ENCODE measurements at places on chromosomes 5 and 9.

- DNase-seq = no peak
These were observed 5.8 kb downstream of the GM2A start for GRCh38 chr5:151258816-151259215.

- no peak for DNase-seq
These were observed 45.6 kb downstream of the COMMD10 start for GRCh38 chr5:116130471-116130870.

GRCh38 chr5:39426051-39426745 is 1.4 kb upstream of the DAB2 start:
- no peak for DNase-seq

- no peak for DNase-seq
These were observed 2326.0 kb upstream of the ACO1 start for GRCh38 chr9:30058463-30058862.

DNA sequence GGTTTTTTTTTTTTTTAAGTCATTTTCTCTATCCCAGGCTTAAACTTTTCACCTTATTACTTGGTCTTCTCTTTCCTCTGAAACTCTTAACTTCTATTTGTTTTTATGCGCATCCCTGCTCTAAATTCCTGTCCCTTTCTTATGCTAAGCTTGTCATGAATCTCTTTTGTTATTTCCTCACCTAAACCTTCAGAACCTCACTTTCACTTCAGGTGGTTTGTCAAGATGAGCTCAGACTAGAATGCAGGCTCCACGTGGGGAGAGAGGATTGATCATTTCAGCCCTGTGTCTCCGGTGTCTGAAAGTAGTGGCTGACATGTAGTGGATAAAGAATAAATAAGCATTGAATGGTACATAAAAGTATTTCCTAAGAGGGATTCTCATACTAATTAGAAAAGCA is 63.6 kb downstream of the ANXA1 start:
- DNase-seq = no peak

- no peak for DNase-seq
These were observed 29.7 kb downstream of the CNTFR start for GRCh38 chr9:34559624-34560455.

- DNase-seq = no peak
These were observed 157.2 kb downstream of the CDH10 start for GRCh38 chr5:24487368-24488229.

GRCh38 chr9:19631181-19631580 is 157.7 kb downstream of the SLC24A2 start:
- DNase-seq = no peak

GRCh38 chr5:91150234-91150633 is 232.9 kb downstream of the ARRDC3 start:
- DNase-seq = no peak
